Skin of body (tissue), 3 donors: ENCODE measurements at places on chromosomes 4 and X. TPM values are rescaled to one million over a fixed set of nuclear protein-coding genes. Genes with fewer than 3 reads are reported as not detected.

PTCHD1 gene
- 0.99 TPM for total RNA-seq

EGF gene
- total RNA-seq, result 3.5 TPM

TMEM271 gene
- 0.30 TPM for total RNA-seq

ADH1B gene
- total RNA-seq, result 175 TPM

PHKA2 gene
- 26.5 TPM for total RNA-seq

NXF2 gene
- not detected for total RNA-seq

SEPTIN11 gene
- total RNA-seq, result 198 TPM

TMEM255A gene
- 0.69 TPM for total RNA-seq

PLAC8 gene
- total RNA-seq, result 10.5 TPM

IQCM gene
- not detected for total RNA-seq

SLC6A14 gene
- total RNA-seq, result 11.2 TPM

MAGEC1 gene
- not detected for total RNA-seq

ARHGAP4 gene
- 14.4 TPM for total RNA-seq

PAGE4 gene
- total RNA-seq, result not detected

HSFX4 gene
- not detected for total RNA-seq

LAS1L gene
- 15.0 TPM for total RNA-seq

TDO2 gene
- total RNA-seq, result 0.59 TPM

GAGE12E gene
- total RNA-seq, result not detected

BCORL1 gene
- total RNA-seq, result 5.1 TPM

PPAT gene
- 14.2 TPM for total RNA-seq

RAB41 gene
- not detected for total RNA-seq
